Fibroblast of skin of left biceps (primary cell): ENCODE measurements at places on chromosomes 16 and 17.

GRCh38 chr17:49361129-49361901 lies 735 bp downstream of the ZNF652 start:
- no peak for DNase-seq

DNA sequence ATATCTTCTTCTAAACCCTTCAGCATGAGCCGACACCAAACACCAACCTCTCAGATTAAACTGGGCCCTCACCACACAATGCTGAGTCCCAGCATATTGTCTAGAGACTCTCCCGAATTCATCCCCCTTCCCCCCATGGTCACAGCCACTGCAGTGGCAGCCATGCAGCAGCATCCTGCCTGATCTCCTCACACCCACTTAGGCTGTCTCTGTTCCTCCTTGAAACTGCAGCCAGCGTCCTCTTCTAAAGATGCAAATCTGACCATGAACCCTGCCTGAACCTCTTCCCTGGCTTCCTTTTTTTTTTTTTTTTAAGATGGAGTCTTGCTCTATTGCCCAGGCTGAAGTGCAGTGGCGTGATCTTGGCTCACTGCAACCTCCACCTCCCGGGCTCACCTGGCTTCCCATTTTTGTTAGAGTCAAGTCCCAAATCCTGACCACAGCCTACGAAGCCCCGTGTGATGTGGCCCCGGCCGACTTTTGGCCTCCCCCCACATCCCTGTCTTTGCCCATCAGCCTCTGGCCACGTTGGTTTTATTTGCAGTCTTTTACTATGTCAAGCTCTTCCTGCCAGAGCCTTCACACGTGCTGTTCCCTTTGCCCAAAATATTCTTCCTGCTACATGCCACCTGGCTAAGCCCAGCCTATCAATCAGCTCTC lies 2.8 kb downstream of the FA2H start:
- DNase-seq: no peak

DNA sequence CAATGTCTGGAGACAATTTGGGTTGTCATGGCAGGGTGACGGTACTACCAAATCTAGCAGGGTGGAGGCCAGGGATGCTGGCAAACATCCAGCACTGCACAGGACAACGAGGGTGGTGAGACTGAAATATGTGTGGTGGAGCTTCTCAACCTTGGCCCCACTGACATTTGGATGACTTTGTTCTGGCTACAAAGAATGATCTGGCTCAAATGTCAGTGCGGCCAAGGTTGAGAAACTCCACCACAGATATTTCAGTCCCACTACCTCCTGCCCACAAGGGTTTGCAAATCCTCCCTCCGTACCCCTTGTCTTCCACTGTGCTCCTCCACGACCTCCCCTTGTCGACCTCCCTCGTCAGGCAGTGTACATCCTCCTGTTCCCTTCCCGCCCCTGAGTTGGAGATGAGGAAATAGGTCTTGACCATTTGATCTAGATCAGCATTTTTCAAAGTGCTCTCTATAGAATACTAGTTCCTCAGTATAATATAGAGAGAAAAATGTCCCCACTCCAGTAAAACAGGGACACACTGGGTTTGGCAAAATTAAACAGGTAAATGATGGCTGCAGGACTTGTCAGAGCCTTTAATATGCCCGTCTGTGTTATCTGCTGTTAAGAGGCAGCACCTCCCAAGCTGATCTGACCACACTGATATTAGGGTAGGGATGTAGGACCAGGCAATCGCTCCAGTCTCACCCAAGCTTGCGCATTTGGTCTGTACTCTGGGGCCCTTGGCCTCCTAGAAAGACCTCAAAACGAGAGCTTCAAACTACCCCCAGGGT lies 6.8 kb downstream of the OSGIN1 start:
- DNase-seq: no peak

DNA sequence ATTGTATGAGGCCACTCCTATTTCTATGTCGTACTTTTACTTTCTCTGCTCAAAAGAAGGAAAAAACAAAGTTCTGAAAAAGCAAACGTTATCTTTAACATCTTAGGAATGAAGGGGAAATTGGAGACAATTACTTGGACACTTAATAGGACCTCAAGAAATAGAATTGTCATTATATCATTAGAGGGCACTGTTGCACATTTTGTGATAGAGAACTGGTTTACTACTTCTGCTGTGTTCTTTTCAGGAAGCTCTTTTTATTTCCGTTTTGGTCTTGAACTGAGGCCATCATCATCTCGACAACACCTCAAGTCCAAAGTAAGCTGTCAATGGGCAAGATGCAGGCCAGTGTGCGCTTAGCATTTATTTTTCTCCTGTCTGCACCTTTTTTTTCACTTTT lies 14.6 kb downstream of the COG4 start:
- DNase-seq: no peak

DNA sequence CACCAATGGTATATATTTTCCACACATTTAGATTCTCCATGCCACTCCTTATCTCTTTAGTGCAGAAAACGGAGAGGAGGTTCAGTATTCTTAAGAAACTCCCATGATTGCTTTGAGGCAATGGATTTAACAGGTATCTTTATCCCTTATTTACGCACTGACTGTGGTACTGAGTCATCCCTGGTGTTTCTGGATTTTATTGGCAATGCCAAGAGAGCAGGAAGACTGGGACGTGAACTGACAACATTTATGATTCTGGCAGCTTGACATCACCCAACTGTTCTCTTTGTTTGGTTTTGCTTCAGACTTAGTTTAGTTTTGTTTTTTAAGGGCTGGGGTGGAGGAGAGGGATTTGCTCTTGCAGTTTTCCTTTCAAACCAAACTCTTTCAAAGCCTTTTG lies 131.4 kb downstream of the WWOX start:
- DNase-seq: no peak

DNA sequence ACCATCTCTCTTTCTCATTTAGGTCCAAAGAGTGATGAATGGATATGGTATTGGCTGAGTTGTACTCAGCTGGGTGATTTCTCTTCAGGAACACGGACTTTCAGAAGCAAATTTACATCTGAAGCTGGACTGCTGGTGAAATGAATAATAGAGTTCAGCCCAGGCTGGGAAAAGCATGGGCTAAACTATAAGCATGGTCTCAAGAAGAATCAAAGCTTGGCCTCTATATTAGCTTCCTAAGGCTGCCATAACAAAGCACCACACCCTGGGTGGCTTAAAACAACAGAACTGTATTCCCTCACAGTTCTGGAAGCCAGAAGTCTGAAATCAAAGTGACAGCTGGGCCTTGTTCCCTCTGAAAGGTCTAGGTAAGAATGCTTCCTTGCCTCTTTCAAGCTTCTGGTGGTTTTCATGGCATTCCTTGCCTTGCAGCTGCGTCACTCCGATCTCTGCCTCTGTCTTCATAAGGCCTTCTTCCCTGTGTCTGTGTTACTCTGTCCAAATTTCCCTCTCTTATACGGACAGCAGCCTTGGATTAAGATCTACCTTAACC lies 89.8 kb upstream of the CES5A start:
- DNase-seq: no peak

DNA sequence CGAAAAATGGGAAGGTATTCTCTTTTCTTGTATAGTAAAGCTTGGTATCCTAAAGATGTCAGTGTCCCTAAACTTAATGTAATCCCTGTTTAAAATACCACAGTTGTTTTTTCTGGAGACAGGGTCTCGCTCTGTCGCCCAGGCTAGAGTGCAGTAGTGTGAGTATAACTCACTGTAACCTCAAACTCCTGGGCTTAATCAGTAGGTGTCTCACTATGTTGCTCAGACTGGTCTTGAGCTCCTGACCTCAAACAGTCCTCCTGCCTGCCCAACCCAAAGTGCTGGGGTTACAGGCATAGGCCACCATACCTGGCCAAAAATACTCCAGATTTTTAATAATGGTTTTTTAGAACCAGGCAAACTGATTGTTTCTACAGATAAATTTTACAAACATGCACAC lies 8.2 kb downstream of the DCAF7 start:
- DNase-seq: no peak

GRCh38 chr16:76081967-76082366 lies 195.2 kb upstream of the CNTNAP4 start:
- no peak for DNase-seq

- DNase-seq: no peak
Observed at GRCh38 chr16:72357910-72358309, 186.0 kb upstream of the PMFBP1 start.

DNA sequence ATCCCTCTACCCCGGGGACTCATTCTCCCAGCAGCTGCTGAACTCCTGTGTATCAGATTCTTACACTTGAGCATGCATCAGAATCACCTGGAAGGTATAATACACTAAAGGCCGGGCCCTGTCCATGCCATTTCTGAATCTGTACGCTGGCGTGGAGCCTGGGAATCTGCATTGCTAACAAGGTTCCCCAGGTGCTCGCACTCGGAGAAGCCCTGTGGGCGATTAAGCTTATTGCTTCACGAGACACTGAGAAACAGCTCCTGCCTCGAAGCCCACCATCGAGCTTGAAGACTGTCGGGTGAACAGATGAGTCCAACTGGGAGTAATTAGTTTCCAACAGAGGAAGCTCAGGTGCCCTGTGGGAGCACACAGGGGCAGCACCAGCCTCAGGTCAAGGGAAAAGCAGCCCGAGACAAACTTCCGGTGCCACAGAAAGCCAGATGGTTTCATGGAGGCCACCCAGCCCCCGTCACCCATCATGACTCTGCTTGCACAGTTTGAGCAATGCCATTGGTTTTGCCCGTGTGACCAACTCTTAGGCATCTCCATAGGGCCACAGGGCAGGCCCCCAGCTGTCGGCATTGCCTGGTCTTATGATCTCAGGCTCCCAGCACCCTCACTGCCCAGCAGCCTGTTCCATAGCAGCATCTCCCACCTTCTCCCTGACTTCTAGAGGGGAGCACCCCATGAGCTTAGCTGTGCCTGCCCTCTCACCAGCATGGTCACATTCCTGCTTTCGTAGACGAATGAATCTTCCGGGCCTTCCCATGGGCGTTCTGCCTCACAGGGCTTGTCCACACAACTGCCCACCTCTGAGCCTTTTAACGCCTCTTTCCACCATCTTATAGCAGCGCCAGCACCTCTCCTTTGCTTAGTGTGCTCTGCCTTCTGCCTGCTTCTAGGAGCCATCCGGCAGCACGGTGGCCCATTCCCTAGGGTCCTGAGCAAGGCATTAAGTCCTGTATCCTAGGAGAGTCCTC lies 10.9 kb downstream of the CTRB2 start:
- DNase-seq: no peak

DNA sequence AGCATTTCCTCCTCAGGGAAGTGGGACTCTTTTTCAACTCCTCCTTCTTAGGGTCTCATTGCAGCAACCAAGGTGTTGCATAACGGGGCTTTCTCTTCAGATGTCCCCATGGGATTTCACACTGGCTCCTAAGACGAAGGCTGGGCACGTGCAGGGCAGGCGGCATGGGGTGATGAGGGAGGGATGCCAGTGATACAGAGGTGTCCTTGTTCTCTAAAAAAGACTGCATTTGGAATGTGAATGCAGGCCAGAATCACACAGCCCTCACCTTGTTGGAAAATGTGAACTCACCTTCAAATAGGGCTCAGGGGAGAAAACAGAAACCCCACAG lies 105.6 kb downstream of the XYLT1 start:
- DNase-seq: no peak

GRCh38 chr16:1208239-1208830 lies 16.7 kb downstream of the TPSG1 start:
- DNase-seq: no peak

- DNase-seq: no peak
Observed at GRCh38 chr17:57574040-57574513, 171.0 kb downstream of the CCDC182 start.

DNA sequence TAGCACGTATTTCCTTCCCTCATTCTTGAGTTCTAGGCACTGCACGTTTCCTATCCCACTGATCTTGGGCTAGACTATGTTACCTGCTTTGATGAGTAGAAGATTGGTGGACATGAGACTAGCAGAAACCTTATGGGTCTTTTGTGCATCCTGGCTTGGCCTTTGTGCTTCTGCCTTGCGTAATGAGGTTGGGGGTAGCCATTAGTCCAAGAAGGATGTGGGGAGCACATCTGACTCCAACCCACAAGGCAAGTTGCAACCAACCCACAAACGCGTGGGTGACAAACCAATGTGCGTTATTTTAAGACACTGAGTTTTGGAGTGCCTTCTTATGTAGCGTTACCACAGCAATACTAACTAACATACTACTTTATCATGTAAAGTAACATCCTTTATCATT lies 180.4 kb upstream of the IRX5 start:
- no peak for DNase-seq

GRCh38 chr16:75599452-75600277 lies 23.4 kb downstream of the ADAT1 start:
- no peak for DNase-seq

DNA sequence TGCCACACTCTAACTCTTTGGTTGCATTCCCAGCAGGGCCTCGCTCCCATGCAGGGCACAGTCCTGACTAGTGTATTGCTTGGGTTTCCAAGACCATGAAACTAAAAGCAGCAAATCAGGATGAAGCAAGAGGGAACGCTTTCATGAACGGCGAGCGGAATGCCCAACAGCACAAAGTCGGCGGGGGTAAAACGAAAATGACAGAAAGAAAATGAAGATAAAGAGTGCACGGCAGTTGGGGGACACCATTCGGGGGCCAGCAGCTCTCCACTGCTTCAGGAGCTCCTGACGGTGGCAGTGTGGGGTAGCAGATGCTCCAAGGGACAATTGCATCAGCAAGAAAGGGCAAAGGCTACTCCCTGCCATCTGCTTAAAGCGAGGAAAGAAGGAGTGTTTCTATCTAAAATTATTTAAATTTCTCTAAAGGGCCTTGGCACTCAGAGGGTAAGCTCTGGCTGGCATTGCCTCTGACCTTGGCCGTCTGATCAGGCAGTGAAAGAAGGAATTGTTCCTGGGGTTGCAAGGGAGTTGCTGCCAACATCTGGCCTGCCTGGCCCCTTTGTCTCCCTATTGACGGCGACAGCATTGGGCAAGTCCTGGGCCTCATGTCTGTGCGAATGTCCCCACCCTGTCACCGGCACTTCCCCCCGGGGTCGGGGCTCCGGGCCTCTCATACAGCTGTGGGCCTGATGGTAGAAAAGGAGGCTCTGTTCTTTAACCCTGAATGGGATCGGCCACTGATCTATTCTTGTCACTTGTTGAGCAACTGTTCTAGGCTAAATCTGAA lies 138.2 kb downstream of the CMIP start:
- no peak for DNase-seq

DNA sequence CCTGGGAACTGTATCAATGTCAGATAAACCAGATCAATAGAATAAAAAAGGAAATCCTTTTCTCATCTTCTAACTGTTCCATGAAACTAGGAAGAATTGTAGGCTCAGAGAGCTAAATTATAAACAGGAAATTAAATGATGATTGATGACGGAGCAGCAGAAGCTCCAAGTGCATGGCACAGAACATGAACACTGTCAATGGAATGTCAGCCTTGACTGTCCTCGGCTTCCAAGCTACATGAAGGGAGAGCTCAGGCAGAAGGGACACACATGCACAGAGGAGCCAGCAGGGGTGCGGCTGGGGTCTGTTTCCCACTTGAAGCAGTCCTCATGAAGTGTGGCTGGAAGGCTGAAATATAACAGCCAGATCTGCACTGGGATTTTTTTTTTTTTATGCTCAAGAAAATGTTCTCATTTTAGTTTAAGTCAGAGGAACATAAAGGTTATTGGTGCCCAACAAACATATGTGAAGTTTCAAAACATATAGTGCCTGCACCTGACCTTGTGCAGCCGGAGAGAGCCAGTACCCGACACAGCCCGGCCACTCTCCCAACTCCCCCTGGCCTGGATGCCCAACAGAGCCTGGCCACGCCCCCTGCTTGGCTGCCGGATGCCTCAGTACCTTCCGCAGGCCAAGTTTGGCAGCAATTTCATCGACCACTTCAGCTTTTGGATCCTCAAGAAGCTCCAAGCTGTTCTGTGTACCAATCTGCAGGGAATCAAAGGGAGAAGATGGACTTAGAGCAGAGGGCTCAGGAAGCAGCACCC lies 37.0 kb downstream of the NPLOC4 start:
- peak; percentile 38 for DNase-seq

- no peak for DNase-seq
Observed at GRCh38 chr17:62109924-62110323, 44.8 kb upstream of the MED13 start.
